Glomerular endothelial cell (primary cell): ENCODE measurements at places on chromosomes 12 and 14. TPM values are rescaled to one million over a fixed set of nuclear protein-coding genes. Genes with fewer than 3 reads are reported as not detected.

The TCP11L2 gene
- total RNA-seq: 9.8 and 23.0 TPM in 2 replicates

The PPFIA2 gene
- not detected in 2 replicates for total RNA-seq

The DNAI7 gene
- not detected in 2 replicates for total RNA-seq

The FGF23 gene
- total RNA-seq: not detected in 2 replicates

The SSTR1 gene
- total RNA-seq: 0.63 and 2.5 TPM in 2 replicates

The POTEG gene
- total RNA-seq: not detected in 2 replicates

The SPIC gene
- total RNA-seq: not detected in 2 replicates

The APOF gene
- not detected in 2 replicates for total RNA-seq

The LRRIQ1 gene
- total RNA-seq: 0.78 and 0.88 TPM in 2 replicates

The TSPAN9 gene
- total RNA-seq: 60.4 and 65.5 TPM in 2 replicates

The EPYC gene
- total RNA-seq: not detected in 2 replicates

The B4GALNT1 gene
- total RNA-seq: 1.1 and 2.9 TPM in 2 replicates

The SERPINA12 gene
- not detected in 2 replicates for total RNA-seq

The PIP4P1 gene
- total RNA-seq: 14.8 and 20.9 TPM in 2 replicates

The TAS2R10 gene
- total RNA-seq: 0.15 and 1.1 TPM in 2 replicates

The ARID4A gene
- 7.0 and 16.0 TPM in 2 replicates for total RNA-seq

The KRT3 gene
- 0.18 TPM in 1 of 2 replicates, not detected in the other for total RNA-seq

The GTF2H3 gene
- total RNA-seq: 16.4 and 22.7 TPM in 2 replicates

The OR6C2 gene
- total RNA-seq: not detected in 2 replicates

The HOXC12 gene
- not detected in 2 replicates for total RNA-seq

The SLC7A8 gene
- 0.29 TPM in 1 of 2 replicates, not detected in the other for total RNA-seq

The PRPH gene
- 1.5 TPM in 1 of 2 replicates, not detected in the other for total RNA-seq

The P2RX7 gene
- 2.6 and 4.2 TPM in 2 replicates for total RNA-seq

The MLXIP gene
- 30.7 and 43.9 TPM in 2 replicates for total RNA-seq

The CALCOCO1 gene
- total RNA-seq: 53.5 and 70.5 TPM in 2 replicates

The PRH2 gene
- total RNA-seq: not detected in 2 replicates

The DIO3 gene
- total RNA-seq: not detected in 2 replicates

The LYZ gene
- not detected in 2 replicates for total RNA-seq

The OR4K5 gene
- not detected in 2 replicates for total RNA-seq

The KRT80 gene
- total RNA-seq: 1.5 and 1.6 TPM in 2 replicates

The TAS2R7 gene
- total RNA-seq: 0.18 TPM in 1 of 2 replicates, not detected in the other

The COCH gene
- total RNA-seq: 1.1 and 1.8 TPM in 2 replicates

The SLCO1C1 gene
- not detected in 2 replicates for total RNA-seq

The KERA gene
- total RNA-seq: not detected in 2 replicates

The HOTAIR gene
- 0.12 TPM in 1 of 2 replicates, not detected in the other for total RNA-seq

The ADSS1 gene
- total RNA-seq: 0.29 and 4.7 TPM in 2 replicates

The PLXNC1 gene
- total RNA-seq: 0.15 and 0.99 TPM in 2 replicates
